Stimulated activated CD4-positive, alpha-beta T cell treated with anti-CD3 and anti-CD28 coated beads, TNF-alpha, amount 100 ng/mL, for 48 hours (primary cell): ENCODE measurements at places on chromosomes 2 and 18.

DNA sequence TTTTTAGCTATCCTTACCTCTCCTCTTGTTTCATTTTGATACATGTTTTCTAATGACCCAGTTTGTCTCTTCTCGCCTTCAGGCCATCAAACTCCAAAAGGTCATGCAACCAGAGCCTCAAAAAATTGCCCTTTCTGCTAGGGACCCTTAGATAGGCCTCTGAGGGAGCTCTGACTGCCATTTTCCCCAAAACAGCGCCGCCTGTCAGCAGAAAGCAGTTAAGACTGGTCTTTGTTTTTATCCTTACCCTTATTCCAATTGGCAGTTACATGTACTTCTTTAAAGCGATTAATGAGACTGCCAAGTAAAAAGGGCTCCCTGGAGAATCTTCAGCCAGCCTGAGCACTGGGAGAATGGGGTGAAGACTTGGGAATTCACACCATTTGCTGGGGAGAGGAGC lies 55.1 kb upstream of the RIT2 start:
- DNase-seq, result no peak

GRCh38 chr18:13501891-13502290 lies 224.5 kb downstream of the FAM210A start:
- DNase-seq, result peak; percentile 41

GRCh38 chr2:10448576-10449485 lies 704 bp upstream of the ODC1 start:
- DNase-seq, result peak; percentile 88

DNA sequence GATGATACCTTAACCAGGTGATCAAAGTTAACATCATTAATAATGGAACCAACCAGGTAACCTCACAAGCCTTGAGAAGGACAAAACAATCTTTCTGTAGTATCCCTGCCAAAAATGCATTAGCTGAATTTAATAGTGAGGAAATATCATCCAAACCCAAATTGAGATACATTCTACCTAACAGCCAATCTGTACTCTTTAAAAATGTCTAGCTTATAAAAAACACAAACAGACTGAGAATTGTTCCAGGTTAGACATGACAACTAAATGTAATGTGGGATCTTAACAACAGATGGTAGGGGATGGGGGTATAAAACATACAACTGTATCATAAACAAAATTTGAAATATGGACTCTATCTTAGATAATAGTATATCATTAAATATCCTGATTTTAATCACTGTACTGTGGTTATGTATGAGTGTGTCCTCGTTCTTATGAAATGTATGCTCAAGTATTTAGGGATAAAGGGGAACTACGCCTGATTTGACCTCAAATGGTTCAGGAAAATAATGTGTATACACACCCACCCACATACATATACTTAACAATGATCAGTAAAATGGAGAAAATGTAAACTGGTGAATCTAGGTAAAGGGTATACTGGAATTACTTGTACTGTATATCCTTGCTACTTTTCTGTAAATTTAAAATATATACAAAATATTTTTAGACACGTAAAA lies 1.7 kb downstream of the FANCL start:
- DNase-seq, result no peak

- no peak for DNase-seq
These were observed 6.8 kb upstream of the IL1RL2 start for GRCh38 chr2:102179788-102180686.

- no peak for DNase-seq
These were observed 27.9 kb downstream of the FABP1 start for GRCh38 chr2:88099798-88100488.

DNA sequence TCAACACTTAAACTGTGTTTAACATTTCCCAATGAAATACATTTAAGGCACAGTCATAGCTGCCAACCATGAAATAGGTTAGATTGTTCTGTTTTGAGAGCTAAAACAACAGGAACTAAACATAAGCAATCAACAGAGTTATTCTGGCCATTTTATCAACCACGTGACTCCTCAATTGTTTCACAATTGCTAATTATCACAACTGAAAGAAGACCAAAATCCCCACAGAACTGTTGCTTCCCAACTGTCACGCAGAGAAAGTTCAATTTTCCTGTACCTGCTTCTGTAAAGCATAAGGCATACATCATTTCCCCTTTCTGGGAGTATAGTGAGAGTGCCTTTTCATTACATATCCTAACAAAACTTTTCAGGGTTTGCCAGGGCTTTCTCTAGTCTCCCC lies 248.6 kb downstream of the EPHA4 start:
- no peak for DNase-seq

GRCh38 chr2:123530004-123530403 lies 495.1 kb upstream of the CNTNAP5 start:
- no peak for DNase-seq

DNA sequence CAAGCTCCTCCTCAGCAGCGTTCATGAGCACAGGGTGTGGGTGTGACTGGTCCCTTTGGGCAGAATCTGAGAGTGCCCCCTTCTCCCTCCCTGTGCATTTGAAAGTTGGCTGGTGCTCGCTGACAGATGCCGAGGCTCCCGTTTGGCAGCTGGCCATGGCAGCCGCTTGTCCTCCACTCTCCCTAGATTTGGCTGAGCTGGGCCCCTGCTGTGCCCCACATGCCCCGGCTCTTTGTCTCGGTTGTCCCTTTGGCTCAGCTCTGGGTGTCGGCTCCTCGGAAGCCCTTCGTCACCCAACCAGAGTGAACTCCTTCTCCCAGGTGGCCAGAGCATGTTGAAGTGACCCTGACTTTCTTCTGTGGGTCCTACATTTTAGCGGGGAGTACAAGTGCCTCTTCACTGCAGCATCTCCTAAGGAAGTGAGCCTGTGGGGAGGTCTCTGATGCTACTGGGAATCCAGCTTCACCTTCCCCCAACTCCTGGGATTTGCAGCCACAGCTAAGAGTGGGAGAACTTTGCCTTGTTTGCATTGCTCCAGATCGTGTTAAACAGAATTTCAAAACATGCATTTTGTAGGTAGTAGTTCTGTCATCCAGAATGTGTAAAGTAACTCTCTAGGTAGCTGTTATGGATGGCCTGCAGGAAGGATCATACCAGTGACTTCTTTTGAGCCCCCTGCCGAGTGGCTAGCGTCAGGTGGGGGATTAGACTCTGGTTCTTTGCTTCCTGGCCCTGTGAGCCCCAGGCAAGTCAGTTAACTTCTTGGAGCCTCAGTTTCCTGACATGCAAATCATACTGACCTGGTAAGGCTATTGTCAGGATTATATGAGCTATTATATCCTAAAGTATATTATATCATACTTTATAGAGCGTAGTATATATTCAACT lies 24.2 kb downstream of the HPCAL1 start:
- no peak for DNase-seq

- no peak for DNase-seq
These were observed 137.6 kb upstream of the BCL2L11 start for GRCh38 chr2:110983133-110983532.

GRCh38 chr2:242012956-242013764 lies 143.6 kb downstream of the RTP5 start:
- no peak for DNase-seq

GRCh38 chr2:218093879-218094278 lies 24.8 kb downstream of the RUFY4 start:
- DNase-seq, result no peak

- no peak for DNase-seq
These were observed 73.7 kb downstream of the CABLES1 start for GRCh38 chr18:23209031-23209430.

GRCh38 chr2:64459575-64459974 lies 5.6 kb downstream of the LGALSL start:
- no peak for DNase-seq

- no peak for DNase-seq
These were observed 763.5 kb upstream of the CELF4 start for GRCh38 chr18:38329145-38329544.

DNA sequence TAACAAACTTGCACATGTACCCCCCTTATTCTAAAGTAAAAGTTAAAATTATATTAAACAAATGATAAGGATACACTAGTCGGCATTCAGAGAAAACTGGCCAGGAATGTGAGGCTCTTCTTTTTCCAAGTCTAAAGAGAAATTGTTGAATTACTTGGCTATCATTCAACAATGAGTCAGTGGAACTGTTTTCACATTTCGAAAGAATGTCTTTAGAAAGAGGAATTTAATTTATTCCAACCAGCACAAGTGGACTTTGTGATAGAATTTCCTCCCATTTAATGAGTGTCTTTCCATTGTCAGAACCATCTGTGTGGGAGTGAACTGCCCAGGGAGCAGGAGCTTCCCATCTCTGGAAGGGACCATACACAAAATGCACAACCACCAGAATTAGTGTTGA lies 792.2 kb downstream of the EPHA4 start:
- DNase-seq, result no peak

GRCh38 chr2:176122683-176123410 lies at the start of gene HOXD9:
Gene HOXD9, plus strand, starts transcription at chr2:176122719. Its CDS starts 50 bp downstream, at chr2:176122769.
- DNase-seq, result no peak

- DNase-seq, result no peak
These were observed 70.5 kb upstream of the IGFBP5 start for GRCh38 chr2:216765761-216766262.

DNA sequence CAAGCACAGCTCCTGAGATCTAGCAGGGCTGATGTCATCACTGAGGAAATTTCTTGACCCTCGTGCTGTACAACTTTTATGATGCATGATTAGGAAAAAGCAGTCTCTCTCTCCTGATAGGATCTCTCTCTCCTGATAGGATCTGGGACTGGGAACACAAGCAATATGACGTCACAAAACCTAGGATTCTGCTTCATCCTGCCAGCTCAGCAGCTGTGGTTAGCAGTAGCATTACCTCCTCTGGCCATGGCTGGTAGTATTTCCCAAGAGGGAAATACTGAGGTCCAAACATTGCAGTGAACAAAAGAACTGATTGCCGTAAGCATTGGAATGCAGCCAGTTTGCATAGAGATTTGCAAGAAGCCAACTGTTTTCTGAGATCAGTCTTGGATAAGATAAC lies 521.2 kb upstream of the POU3F3 start:
- no peak for DNase-seq

DNA sequence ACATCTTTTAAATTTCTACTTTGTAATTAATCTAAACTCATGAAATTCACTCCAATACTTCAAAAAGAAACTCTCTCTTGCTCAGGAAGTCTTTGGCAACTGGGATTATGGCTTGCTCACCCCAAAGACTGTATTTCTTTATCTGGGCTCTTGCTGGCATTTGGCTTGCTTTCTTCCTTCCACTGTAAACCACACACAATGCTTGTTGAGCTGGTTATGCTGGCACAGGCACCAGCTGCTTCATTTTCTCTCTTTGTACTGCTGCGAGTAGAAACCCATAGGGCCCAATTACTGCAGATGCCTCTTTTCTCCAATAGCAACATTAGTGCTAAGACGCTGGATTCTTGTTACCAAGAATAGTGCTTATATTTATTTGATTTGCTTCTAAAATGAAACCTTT lies 51.4 kb downstream of the SLC38A11 start:
- DNase-seq, result no peak

DNA sequence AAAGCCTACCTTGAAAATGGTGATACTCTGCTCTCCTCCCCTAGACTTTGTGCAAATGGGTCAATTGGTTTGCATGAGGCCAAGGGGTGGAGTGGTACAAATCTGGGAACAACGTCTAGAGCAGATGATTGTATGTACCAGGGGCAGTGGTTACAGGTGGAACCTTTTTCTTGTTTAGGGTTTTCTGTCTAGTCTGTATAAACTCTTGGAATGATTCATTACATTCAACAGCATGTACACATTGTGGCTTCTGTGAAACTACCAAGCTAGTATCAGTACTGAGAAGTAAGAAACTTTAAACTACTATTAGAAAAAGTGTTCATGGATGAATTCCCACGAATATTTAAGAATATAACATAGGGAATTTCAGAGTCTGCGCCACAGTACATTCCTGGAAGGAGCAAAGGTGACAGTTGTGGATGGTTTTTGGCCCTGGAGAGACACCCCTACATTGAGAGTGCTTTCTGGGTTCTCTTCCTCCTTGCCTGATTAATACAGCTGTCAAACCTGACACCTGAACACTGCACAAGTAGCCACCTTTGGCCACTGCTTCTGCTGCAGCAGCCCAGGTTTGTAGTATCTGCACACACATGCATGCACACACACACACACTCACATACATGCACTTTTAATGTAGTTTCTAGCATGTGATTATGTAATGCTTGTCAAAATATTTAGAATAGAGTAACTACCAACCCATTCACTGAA lies 30.0 kb downstream of the CFAP221 start:
- no peak for DNase-seq

DNA sequence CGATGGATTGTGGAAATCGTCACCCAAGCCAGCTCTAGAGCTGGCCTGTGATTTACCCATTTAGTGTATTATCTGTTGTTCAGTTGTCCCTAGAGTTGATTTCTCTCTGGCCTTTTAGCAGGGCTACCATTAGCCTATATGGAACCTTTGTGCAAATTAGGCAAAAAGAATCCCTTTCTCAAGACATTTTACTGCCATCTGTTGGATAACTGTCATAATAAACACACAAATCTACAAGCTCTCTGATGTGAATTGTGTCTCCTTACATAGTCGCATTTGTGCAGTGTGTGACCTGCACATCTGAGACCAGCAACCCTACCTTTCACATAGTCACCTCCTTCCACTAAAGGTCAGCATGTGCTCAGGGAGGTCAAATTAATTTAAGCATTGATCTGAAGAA lies 34.0 kb downstream of the LOXHD1 start:
- DNase-seq, result no peak

DNA sequence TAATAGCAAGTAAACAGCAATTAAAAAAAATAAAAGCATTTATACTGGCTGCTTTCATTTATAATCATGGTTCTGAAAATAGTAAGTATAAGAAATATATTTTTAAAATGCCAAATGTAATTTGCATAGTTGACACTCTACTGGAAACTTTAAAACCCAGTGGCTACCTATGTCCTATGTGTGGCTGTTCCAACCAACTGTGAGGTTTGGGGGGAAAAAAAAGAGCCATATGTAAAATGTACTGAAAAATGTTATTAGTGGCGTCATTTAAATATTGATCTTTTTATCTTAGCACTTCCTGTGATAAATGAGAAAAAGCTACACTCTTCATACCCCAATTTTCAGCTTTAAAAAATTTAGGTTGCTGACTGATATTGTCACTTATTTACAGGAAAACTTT lies 270.7 kb downstream of the TCF4 start:
- DNase-seq, result no peak

DNA sequence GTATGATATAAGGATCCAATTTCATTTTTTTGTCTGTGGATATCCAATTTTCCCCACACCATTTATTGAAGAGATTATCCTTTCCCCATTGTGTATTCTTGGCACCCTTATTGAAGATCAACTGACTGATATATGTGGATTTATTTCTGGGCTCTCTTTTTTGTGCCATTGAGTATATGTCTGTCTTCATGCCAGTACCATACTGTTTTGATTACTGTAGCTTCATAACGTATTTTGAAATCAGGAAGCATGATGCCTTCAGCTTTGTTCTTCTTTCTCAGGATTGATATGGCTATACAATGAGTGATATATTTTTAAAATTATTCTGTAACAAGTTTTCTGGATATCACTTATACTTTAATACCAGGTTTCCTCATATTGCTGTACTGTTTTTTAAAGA lies 58.1 kb upstream of the DLX2 start:
- no peak for DNase-seq
